Vagina (tissue), 2 donors: ENCODE measurements at places on chromosomes 16 and 17.

DNA sequence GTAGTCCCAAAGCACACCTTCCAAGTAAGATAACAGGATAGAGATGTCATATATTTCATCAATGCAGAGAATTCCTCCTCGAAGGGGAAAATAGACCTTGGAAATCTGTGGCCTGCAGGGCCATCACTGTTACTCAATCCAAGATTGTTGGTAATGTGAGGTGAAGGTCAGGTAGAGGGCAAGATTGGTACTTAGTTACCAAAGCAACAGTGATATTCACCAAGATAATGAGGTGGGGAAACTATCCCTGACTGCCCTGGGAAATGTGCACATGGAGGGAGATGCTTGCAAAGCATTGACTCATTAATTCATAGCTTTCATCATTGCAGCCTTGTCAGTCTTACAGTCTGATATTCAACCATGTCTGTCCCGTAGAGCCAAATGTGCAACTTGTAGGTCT is 234.1 kb upstream of the MON1B start:
- DNase-seq = no peak

DNA sequence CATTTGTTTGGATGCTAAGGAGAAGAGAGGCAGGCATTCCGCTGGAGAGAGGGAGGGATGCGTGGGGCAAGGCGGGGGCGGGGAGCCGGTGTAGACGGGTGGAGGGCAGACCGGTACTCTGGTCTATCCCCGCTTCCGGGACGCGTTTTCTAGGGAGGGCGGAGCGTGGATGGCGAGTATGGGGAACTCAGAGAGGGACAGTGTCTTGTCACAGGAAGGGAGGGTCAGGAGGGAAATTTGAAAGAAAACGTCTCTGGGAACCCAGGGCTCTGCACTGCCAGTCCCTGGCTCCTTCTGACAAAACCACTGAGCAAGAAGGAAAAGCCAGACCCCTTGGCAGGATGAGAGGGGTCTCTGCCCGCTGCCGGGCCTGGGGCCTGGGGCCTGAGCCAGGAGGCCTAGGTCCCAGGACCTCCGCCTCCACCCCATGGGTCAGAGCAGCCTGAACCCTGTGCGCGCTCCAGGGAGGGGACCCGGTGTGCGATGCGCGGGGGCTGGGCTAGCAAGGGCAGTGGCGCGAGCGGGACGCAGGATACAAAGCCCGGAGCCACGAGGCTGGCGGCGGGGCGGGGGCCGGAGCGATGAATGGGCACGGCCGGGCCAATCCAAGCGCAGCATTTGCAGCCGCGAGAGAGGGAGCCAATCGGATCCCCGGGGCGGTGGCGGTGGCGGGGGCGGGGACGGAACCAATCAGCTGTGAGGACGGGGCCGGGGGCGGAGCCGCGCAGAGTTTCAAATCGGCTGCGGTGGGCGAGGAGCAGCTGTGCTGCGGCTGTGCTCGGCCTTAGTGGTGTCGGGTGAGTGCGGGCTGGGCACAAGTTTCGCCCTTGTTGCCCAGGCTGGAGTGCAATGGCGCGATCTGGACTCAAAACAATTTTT is at the start of gene PIMREG:
PIMREG (plus strand) TSS at position 764 of the 879 bp plus-strand sequence. CDS start 656 bp downstream, outside the sequence.
- peak; percentile 90 for DNase-seq

DNA sequence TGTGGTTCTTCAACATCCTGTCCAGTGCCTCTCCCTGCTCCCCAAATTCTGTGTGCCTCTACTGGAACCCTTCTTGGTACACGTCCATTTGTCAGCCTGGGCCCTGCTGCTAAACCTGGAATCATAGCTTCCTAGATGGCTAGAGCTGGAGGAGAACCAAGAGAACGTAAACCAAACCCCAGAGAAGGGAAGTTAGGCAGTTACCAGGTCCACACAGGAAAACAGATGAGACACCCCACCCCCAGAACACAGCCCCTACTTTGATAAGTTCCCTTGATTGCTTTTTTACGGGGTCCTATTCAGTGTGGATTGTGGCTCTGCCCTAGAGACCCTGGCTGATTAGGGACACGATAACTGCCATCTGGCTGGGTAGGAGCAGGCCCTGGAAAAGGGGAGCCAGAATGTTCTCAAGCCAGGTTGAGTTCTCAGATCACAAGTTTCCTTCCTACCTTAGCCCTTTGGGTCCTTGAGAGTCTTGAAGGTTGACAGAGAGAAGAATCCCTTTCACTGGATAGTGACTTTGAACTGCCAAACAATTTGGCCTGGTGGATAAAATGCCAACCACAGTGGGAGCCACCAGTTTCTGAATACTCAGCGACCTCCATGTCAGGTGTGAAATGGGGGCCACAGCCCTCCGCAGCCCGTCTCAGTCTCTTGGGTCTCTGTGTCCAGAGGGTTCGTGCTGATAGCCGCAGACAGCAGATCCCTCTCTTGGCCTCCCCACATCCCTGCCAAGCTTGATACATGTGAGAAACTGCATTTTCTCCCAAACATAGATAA is 7.9 kb downstream of the TBX4 start:
- peak; percentile 42 for DNase-seq

- DNase-seq = no peak
Observed at GRCh38 chr17:75820094-75821080, 23.8 kb downstream of the UNC13D start.

- DNase-seq = no peak
Observed at GRCh38 chr17:75945211-75945610, 4.4 kb upstream of the FBF1 start.

DNA sequence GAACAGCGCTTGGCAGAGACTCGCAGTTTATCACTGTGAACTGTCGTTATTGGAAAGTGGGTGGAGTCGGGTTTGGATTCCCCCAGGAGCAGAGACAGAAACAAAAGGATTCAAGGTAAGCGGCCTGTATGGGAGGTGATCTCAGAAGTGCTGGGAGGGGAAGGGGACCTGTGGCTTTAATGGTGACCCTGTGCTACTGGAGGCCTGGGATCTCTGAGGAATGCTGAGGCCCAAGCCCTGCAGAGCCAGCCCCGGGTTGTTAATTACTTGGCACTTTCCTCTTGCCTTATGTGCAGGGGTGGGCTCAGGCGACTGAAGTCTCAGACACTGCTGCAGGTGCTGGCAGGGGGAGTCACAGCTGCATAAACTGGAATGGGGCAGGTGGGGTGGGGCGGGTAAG is 27.4 kb downstream of the IRF8 start:
- DNase-seq = no peak

GRCh38 chr16:64455275-64455674 is 666.6 kb downstream of the CDH11 start:
- no peak for DNase-seq

DNA sequence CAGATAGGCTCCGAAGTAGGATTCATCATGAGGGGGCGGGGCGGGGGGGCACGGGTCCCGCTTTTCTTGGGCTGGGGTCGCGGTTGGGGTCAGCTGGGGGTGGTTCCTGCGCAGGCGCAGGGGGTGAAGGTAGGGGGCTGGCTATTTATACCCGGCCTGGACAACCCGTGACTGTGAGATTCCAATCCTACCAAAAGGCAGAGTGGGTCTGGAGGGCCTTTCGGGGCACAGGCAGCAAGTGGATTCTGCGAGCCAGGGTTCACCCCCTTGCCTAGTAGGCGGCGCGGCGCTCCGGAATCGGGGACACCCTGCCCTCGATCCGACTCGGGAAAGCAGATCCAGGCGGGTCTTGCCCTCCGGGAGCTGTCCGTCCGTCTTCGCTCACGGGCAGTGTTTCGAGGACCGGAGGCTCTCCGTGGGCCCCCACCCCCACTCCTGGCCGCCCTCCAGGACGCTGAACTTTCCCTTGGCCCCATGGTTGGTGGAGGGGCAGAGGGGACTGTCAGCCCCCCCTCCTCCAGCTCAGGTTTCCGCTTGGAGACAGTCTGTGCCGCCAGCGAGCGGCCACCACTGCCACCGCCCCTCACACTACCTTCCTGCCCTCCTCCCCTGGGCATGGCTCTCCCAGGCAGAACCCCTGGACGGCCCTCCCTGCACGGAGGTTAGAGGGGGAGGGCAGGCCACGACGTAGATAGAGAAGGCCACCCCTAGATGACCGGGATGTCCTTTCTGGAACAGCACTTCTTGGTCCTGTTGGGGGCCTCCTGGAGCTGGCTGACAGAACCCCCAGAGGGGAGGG is 634 bp downstream of the SLC2A4 start:
- no peak for DNase-seq

GRCh38 chr17:35577830-35578196 is 558 bp downstream of the PEX12 start:
- no peak for DNase-seq

GRCh38 chr17:28169621-28170349 is 127.3 kb downstream of the NLK start:
- no peak for DNase-seq
